Stimulated activated CD8-positive, alpha-beta memory T cell treated with anti-CD3 and anti-CD28 coated beads, Interleukin-7, amount 100 ng/mL, for 4 hours (primary cell): ENCODE measurements at places on chromosomes 7 and 10.

GRCh38 chr7:822692-823276, 9.5 kb upstream of the SUN1 start:
- DNase-seq = no peak

GRCh38 chr10:2777666-2778355, 289.5 kb upstream of the PFKP start:
- DNase-seq = no peak

GRCh38 chr10:4691301-4691700, 134.7 kb upstream of the AKR1E2 start:
- DNase-seq = no peak

GRCh38 chr10:103666087-103666761, 172.7 kb downstream of the NEURL1 start:
- DNase-seq = no peak

- DNase-seq = no peak
Observed at GRCh38 chr7:50598460-50599343, 33.5 kb upstream of the DDC start.

- DNase-seq = no peak
Observed at GRCh38 chr10:70354556-70354955, 27.9 kb downstream of the LRRC20 start.

- no peak for DNase-seq
Observed at GRCh38 chr7:83925860-83926259, 268.7 kb downstream of the SEMA3A start.

GRCh38 chr10:77494327-77494726, 143.3 kb downstream of the KCNMA1 start:
- no peak for DNase-seq

DNA sequence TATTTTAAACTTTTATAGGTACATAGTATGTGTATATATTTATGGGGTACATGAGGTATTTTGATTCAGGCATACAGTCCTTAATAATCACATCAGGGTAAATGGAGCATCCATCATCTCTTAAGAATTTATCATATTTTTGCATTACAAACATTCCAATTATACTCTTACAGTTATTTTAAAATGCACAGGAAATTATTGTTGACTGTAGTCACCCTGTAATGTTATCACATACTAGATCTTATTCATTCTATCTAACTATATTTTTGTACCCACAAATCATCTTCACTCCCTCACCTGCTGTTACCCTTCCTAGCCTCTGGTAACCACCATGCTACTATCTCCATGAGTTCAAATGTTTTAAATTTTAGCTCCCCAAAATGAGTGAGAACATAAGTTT, 56.3 kb upstream of the FAM3C start:
- no peak for DNase-seq

GRCh38 chr7:34837801-34838201, 179.8 kb downstream of the NPSR1 start:
- DNase-seq = no peak

- no peak for DNase-seq
Observed at GRCh38 chr10:34985823-34986222, 104.3 kb downstream of the CUL2 start.

- no peak for DNase-seq
Observed at GRCh38 chr10:25177093-25177753, 2.4 kb downstream of the GPR158 start.

- no peak for DNase-seq
Observed at GRCh38 chr7:136030867-136031318, 53.7 kb upstream of the MTPN start.

- DNase-seq = no peak
Observed at GRCh38 chr7:1401011-1401410, 58.3 kb downstream of the MICALL2 start.

- no peak for DNase-seq
Observed at GRCh38 chr10:37685741-37686683, 171.4 kb downstream of the ZNF248 start.

DNA sequence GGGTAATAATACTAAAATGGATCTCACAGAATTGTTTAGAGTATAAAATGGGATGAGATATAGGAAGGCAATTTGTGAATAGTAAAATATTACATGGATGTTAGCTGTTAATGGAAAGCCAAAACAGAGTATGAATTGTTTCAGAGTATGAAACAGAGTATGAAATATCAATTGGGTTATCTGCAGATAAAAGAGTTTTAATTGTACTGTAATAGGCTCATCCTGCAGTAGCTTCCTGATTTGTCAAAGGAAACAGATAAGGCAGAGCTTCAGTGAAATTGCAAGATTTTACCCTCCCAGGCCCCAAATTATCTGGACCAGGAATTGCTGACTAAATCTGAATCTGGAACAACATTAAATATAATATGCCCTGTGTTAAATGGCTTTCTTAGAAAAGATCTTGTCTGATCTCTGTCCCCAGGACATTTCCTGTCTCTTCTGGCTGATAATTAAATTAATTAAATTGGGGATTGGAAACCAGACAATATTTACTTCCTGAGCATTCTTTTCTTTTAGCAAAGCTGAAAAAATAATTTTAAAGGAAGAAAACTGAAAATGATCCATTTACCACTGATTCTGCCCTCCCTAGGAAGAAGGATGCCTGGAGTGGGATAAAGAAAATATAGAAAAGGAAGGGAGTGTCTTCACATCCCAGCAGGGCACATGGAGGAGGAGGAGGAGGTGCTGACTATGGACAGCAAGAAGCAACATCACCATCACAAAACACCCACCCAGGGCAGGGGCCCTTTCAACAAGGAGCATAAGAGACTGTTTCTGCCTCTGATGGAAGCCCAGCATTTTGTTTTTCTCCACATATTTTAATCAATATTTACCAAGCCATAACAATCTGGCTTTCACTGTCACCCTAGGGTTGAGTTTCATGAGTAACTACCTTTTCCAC, 18.5 kb downstream of the PTN start:
- DNase-seq = no peak

GRCh38 chr10:101287183-101287996, 58.1 kb upstream of the LBX1 start:
- no peak for DNase-seq

- DNase-seq = no peak
Observed at GRCh38 chr7:69597278-69598076, 798 bp upstream of the AUTS2 start.

- no peak for DNase-seq
Observed at GRCh38 chr10:86688398-86688921, 20.1 kb downstream of the LDB3 start.

- no peak for DNase-seq
Observed at GRCh38 chr7:148337995-148338747, 252.4 kb upstream of the C7orf33 start.

DNA sequence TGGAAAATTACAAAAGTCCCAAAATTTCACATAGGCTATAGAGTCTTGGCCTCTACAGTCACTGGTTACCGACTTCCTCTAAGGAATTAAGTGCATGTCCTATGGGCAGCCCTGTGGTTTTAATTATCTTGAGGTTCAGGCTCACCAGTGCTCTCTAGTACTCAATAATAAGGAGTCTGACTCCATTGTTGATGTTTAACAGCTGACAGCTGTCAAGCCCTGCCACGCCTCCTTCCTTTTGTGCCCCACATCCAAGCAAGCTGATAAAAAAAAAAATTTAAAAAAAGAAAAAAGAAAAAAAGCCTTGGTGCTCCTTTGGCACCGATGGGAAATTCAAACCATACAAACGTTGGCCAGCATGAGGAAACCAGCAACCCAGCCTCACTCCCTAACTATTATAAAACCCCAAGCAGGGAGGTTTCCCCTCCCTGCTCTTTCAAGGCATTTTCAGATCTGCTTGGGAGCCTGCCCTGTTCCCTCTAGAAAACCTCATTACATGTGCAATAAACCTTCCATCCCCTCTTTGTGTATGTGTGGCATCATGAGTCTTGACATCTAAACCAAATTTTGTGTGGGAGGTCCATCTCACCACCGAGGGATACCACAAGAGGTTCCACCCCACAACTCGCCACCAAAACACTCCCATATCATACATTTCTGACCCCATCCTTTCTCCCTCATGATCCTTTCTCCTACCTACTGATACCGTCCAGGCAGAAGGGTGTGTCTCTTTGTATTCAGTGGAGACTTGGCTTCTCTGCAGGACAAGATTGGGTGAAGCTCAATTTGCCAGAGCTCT, 70.9 kb upstream of the CCDC71L start:
- DNase-seq = no peak

DNA sequence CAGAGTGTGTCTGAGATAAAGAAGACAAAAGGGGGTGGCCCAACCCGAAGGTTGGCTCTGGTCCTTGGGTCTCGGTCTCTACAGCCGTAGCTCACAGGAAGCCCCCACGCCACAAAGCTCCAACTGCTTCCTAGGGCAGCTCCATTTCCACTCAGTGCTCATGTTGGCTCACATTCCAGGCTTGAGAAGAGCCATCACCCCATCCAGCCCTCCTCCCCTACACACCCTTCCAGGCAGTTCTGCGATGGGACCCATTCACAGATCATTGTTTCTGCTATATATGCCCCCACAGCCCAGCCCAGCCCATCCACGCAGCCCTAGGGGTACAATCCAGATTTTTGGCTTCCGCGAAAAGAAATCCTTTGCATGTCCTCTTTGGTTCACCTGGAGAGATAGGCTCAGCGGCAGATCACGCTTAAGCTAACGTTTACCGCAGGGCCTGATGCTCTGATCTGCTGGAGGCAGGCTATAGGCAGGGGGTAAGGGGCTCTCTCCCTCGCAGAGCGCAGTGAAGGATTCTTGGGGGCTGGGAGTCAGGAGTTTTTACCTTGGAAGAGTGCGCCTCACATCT, 6.2 kb upstream of the HOXA11 start:
- DNase-seq = no peak

DNA sequence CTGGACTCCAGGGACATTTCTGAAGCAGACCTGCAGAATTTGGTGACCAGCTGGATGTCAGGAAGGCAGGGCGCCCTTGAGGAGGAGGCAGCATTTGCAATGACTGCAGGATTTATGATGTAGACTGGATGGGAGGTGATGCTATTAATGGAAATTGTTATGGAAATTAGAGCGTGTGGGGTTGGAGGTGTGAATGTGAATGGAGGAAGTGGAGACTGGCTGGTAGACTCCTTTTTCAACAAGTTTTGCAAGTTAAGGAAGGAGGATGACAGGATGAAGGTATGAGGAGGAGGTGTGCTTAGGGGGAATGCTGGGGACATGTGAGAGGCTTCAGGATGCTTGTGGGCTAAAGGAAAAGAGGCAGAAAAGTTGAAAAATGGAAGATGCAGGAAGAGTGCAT, 137.0 kb downstream of the TMEM178B start:
- DNase-seq = no peak

DNA sequence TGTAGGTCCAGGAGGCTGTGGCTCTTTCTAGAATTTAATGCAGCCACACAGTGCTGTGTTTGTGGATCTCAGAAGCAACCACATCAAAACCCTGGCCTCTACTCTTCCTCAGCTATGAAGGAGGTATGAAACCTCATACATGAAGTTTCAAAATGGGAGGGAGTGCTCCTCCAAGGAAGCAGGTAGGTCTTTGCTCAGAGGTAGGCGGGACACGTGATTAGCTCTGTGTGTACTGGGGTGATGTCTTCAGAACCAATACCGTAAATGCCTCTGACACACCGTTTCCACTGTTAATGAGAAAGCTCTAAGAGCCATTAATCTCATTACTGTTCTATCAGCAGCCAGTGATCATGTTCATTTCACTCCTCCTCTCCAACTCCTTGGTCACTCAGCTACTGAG, 126.1 kb downstream of the PLXNA4 start:
- DNase-seq = peak; percentile 20

GRCh38 chr10:86522510-86522855, 891 bp upstream of the WAPL start:
- no peak for DNase-seq

DNA sequence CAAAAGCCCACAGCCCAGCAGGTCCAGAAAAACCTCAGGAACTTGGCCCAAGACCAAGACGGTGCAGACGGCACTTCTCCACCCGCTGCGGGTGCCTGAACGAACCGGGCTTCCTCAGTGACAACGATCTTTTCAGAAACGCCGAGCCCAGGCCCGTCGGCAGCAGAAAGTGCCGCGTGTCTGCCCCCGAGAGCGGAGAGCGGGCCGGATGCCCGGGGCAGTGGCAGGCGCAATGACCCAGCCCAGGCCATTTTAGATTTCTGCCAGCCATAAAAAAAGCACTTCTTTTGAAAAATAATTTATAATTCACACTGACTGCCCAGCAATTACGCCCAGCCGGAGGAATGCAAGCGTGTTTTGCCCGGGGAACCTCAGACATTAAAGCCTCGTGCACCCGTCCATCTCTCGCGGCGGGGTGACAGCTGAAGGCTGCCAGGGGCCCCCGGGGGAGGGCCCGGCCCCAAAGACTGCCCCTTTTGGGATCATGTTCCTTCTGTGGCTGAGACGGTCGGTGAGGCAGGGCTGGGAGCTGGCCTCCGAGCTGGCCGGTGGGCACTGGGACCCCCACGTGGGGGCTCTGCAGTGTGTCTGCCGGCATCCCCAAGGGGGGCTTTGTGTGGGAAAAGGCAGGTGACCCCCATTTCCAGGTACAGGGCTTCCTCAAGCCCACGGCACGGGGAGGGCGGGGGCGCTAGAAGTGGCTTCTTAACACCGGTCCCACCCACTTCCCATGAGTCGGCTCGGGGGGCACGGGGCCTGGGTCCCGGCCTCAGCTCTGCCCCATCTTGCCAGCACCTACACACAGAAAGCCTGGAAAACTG, 71.3 kb upstream of the PDGFA start:
- no peak for DNase-seq

DNA sequence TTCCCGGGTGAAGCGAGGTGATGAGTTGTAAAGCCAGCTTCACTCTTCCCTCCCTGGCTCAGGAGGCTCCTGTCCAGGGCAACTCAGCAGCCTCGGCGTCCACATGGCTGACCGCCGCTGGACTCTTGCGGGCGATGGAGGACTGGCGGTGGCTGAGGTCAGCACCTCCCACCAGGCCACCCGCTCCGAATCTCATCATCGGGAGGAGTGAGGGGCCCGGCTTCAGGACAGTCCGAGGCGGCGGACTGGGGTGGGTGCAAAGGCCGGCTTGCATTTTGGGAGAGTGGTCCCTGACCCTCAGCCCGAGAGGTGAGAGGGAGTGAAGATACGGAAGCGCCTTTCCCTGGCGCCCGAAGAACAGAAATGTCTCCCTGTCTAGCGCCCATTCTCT, 759 bp downstream of the DNAJB12 start:
- no peak for DNase-seq

DNA sequence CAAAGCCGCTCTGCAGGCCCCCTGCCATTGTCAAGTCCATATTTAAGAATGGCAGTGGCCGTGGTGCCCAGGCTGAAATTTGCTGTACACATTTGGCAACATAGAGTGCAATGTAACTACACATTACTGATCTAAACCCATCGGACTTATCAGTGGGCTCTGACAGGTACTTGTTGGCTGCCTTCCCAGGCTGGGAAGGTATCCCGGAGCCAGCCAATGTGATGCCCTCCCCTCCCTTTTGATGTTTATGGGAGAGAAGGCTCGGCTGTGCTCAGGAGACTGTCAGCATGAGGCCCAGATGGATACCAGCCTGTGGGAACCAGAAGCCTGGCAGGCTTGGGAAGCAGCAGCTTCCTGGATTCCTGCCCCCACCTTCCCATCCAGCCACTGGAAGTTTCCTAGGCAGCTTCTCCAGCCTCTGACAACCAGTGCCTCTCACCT, 146.1 kb upstream of the TCF7L2 start:
- DNase-seq = no peak

- DNase-seq = no peak
Observed at GRCh38 chr10:101669181-101669580, 25.8 kb downstream of the FBXW4 start.

- DNase-seq = no peak
Observed at GRCh38 chr10:11234857-11235531, 217.3 kb downstream of the CELF2 start.

- DNase-seq = no peak
Observed at GRCh38 chr7:151436446-151437158, 3.3 kb downstream of the CRYGN start.
